ENCODE measurements at places on chromosomes 6 and 20.

DNA sequence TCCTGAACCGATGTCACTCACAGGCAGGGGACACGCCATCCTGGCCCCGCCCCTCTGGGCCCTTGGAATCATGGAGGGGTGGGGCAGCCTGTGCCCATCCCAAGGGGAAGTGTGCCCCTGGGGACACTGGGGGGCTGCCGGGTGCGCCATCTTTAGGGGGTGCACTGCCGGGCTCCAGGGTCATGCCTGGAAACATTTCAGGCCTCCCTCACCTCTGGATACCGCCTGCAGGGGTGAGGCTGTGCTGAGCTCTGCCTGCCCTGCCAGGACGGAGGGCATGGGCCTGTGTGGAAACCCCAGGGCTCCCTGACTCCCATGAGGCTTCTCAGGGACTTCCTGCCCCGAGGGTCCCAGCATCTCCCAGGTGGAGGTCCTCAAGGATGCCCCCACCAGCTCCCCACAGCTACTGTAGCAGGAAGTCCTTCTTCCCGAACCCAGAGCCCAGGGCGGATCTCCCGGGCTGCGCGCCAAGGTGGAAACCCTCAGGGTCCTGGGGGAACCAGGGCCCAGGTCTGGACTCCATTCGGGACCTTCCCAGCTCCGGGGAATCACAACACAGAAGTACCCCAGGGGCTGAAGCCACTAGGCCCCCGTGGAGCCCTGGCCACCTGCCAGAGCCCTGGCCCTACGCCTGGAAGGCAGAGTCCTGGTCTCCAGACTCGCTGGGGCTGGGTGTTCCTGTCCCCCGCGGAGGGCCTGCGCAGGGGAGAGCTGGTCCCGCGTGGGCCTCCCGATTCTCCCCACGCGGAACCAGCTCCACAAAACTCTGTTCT, 15.6 kb downstream of the CHRNA4 start:
- DNase-seq = peak; percentile 27
- H3K27ac ChIP-seq = no peak overlapping the region
- no peak overlapping the region for H3K4me3 ChIP-seq

GRCh38 chr6:57195457-57195856, 23.3 kb downstream of the BAG2 start:
- no peak for DNase-seq
- no peaks in the 10 kb centered on the region for H3K27me3 ChIP-seq
- no peaks in the 10 kb centered on the region for H3K4me1 ChIP-seq
- H3K36me3 ChIP-seq = peaks cover 6% of the 10 kb centered on the region
- no peak overlapping the region for H3K4me3 ChIP-seq

- no peaks in the 10 kb centered on the region for H3K36me3 ChIP-seq
- H3K4me1 ChIP-seq = peaks cover 3% of the 10 kb centered on the region
- no peak overlapping the region for H3K27ac ChIP-seq
- no peak for DNase-seq
These were observed 3.7 kb downstream of the SCGN start for GRCh38 chr6:25655723-25656122.

DNA sequence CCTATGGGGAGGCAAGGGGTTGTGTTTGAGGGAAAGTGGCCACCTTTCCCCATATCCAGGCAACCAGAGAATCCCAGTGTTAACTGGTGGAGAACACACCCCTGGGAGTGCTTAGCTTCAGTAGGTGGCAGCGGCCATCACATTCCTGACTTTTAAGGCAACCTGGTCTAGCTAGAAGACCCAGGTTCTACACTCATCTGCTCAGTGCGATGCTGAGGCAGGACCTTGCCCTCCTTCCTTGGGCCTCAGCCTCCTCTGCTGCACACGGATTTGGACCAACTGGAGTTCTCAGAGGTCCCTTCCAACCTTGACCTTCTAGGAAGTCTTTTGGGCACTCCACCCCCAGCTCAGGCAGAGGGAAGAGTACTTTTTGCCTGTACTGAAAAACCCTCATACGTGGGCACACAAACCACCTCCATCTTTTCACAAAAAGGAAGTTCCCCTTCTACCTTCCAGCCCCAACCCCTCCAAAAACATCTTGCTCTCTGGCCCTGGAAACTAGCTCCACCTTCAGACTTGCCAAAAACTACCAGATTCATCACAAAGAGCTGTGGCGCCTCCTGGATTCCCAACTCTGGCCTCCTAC, 2.9 kb downstream of the CCND3 start:
- no peaks in the 10 kb centered on the region for H3K27me3 ChIP-seq
- H3K4me3 ChIP-seq = peak overlapping the region; percentile 95
- peak overlapping the region; percentile 81 for H3K27ac ChIP-seq
- H3K4me1 ChIP-seq = peaks cover 62% of the 10 kb centered on the region
- peaks cover 43% of the 10 kb centered on the region for H3K36me3 ChIP-seq

GRCh38 chr20:23544133-23544532, 24.2 kb downstream of the CST9L start:
- H3K4me1 ChIP-seq = no peaks in the 10 kb centered on the region
- H3K27me3 ChIP-seq = no peaks in the 10 kb centered on the region

GRCh38 chr6:39426073-39426456, 103.6 kb upstream of the KCNK16 start:
- H3K27me3 ChIP-seq = no peaks in the 10 kb centered on the region
- no peak overlapping the region for H3K27ac ChIP-seq
- peaks cover 24% of the 10 kb centered on the region for H3K4me1 ChIP-seq
- no peaks in the 10 kb centered on the region for H3K36me3 ChIP-seq

GRCh38 chr20:62161347-62161746, 17.8 kb downstream of the SS18L1 start:
- no peak for DNase-seq
- no peak overlapping the region for H3K27ac ChIP-seq
- H3K36me3 ChIP-seq = peaks cover 56% of the 10 kb centered on the region
- H3K4me1 ChIP-seq = peaks cover 8% of the 10 kb centered on the region
- H3K4me3 ChIP-seq = no peak overlapping the region
- no peaks in the 10 kb centered on the region for H3K27me3 ChIP-seq

GRCh38 chr6:119449331-119450156, 100.0 kb upstream of the MAN1A1 start:
- no peak overlapping the region for H3K4me3 ChIP-seq
- no peaks in the 10 kb centered on the region for H3K36me3 ChIP-seq
- no peaks in the 10 kb centered on the region for H3K4me1 ChIP-seq
- H3K27me3 ChIP-seq = no peaks in the 10 kb centered on the region
- DNase-seq = peak; percentile 59

GRCh38 chr6:77447254-77447653, 16.0 kb downstream of the HTR1B start:
- DNase-seq = no peak
- H3K4me1 ChIP-seq = no peaks in the 10 kb centered on the region
- no peaks in the 10 kb centered on the region for H3K27me3 ChIP-seq
- H3K36me3 ChIP-seq = no peaks in the 10 kb centered on the region

DNA sequence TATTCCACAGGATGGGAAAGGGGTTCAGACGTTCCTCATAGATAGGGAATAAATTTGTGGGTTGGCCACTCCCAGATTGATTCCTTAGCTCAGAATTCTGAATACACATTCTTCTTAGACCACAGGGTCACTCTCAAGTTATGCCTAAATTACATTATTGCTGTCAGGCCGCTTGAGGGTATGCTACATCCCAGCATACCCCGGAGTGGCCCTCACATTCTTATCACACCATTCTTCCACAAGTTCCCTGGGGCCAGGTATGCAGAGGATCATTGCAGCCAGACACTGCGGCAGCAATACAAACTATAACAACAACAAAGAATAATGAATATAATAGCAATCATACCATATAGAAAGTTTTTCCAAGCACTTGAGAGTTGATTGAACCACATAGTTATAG, 237.9 kb upstream of the SOX4 start:
- H3K4me1 ChIP-seq = peaks cover 6% of the 10 kb centered on the region
- no peak overlapping the region for H3K4me3 ChIP-seq
- no peak for DNase-seq
- H3K27me3 ChIP-seq = no peaks in the 10 kb centered on the region
- H3K36me3 ChIP-seq = no peaks in the 10 kb centered on the region

GRCh38 chr6:64243618-64244017, 608.0 kb downstream of the PHF3 start:
- H3K4me1 ChIP-seq = no peaks in the 10 kb centered on the region
- no peaks in the 10 kb centered on the region for H3K36me3 ChIP-seq
- DNase-seq = no peak
- H3K27me3 ChIP-seq = no peaks in the 10 kb centered on the region

DNA sequence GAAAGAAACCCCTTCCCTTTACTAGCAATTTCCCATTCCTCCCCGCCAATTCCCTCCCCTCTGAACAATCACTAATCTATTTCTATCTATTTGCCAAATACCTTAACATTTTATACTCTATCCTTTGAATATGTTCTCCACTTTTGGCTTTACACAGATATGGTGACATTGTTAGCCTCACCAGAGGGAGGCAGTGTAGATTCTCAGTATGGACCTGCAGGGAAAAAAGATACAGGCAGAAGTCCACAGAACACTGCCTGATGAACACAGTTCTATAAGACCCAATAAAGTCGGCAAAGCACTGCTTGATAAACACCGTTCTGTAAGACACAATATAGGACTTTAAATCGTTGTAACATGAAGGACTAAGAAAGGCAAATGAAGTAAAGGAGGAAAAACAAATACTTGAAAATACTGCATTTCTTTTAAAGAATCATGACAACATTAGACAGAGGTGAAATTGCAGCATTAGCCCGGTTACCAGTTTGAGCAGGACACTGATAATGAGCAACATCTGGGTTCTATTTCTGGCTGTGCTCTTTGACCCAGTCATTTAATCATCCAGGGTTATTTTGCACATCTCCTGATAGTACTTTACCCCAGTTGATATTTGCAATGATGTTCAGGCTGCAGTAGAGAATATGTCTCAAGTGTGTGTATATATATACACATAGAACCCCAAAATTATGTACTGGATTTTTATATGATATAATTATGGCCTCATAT, 296.8 kb downstream of the UTRN start:
- peaks cover 5% of the 10 kb centered on the region for H3K4me1 ChIP-seq
- H3K27me3 ChIP-seq = no peaks in the 10 kb centered on the region
- DNase-seq = peak; percentile 32
- H3K27ac ChIP-seq = no peak overlapping the region

DNA sequence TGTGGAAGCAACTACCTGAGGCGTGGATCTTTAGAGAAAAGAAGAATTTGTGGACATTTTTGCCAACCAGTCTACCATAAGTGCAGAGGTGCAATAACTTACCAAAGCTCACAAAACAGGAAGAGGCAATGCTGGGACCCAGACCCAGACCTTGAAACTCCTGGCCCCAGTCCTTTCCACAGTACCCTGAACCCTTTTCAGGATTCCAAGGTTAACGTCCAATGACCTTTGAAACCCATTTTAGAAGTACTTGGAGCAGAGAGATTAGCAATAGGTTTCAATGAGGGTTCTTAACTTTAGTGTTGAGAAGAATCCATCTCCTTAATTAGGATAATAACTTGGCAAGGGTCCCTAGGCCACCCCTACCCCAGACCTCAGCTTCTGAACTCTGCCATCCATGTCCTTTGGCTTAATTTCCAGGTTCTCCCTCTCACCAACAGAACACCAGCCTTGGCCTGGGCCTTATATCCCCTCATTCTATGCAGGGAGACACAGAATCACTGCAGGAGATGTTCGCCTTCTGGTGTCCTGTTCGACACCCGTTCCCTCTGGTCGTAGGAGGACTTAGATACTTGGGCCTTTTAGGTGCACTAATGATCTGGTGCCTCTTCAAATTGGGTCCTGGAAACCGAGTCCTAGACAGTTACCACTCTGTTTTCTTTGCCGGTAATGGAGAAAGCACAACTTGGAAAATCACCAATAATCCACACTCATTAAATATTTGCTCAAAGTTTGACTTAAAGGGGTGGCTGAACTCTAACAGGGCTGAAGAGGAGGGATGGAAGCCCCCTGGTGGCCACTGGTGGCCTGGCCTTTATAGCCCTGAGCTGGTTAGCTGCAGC, 40.6 kb downstream of the ISM1 start:
- no peak overlapping the region for H3K4me3 ChIP-seq
- no peaks in the 10 kb centered on the region for H3K36me3 ChIP-seq
- H3K27ac ChIP-seq = no peak overlapping the region
- H3K4me1 ChIP-seq = peaks cover 5% of the 10 kb centered on the region

GRCh38 chr20:11714886-11715285, 202.8 kb upstream of the BTBD3 start:
- H3K27ac ChIP-seq = no peak overlapping the region
- no peaks in the 10 kb centered on the region for H3K27me3 ChIP-seq
- H3K4me3 ChIP-seq = no peak overlapping the region
- DNase-seq = no peak

DNA sequence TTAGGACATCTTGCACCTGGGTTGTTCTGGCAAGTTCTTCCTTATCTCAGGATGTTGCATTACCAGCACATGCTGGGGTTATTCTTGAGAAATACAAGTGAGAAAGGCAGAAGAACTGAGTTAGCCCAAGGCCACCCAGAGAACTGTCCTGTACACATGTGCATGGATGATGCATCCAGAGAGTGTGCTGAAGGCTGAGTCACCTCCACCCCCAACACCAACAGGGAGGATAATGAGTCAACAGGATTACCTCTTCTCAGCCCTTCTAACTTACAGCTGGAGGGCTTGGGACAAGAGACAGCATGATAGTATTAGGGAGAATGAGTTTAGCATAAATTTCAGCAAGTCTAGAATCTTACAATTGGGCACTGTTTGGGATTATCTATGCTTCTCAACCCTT, 8.5 kb downstream of the SCGN start:
- no peak for DNase-seq
- H3K27ac ChIP-seq = no peak overlapping the region
- no peaks in the 10 kb centered on the region for H3K4me1 ChIP-seq

- no peak overlapping the region for H3K27ac ChIP-seq
- H3K4me3 ChIP-seq = no peak overlapping the region
- DNase-seq = no peak
- H3K4me1 ChIP-seq = no peaks in the 10 kb centered on the region
- H3K27me3 ChIP-seq = peaks cover 3% of the 10 kb centered on the region
These were observed 14.3 kb downstream of the ZBP1 start for GRCh38 chr20:57605878-57606277.

GRCh38 chr6:129314575-129314974, 395.4 kb downstream of the ARHGAP18 start:
- no peak overlapping the region for H3K4me3 ChIP-seq
- peaks cover 19% of the 10 kb centered on the region for H3K36me3 ChIP-seq
- no peaks in the 10 kb centered on the region for H3K27me3 ChIP-seq

GRCh38 chr20:58963060-58963584, 17.9 kb upstream of the NELFCD start:
- H3K4me1 ChIP-seq = no peaks in the 10 kb centered on the region
- no peak overlapping the region for H3K4me3 ChIP-seq
- no peak for DNase-seq
- H3K36me3 ChIP-seq = no peaks in the 10 kb centered on the region

DNA sequence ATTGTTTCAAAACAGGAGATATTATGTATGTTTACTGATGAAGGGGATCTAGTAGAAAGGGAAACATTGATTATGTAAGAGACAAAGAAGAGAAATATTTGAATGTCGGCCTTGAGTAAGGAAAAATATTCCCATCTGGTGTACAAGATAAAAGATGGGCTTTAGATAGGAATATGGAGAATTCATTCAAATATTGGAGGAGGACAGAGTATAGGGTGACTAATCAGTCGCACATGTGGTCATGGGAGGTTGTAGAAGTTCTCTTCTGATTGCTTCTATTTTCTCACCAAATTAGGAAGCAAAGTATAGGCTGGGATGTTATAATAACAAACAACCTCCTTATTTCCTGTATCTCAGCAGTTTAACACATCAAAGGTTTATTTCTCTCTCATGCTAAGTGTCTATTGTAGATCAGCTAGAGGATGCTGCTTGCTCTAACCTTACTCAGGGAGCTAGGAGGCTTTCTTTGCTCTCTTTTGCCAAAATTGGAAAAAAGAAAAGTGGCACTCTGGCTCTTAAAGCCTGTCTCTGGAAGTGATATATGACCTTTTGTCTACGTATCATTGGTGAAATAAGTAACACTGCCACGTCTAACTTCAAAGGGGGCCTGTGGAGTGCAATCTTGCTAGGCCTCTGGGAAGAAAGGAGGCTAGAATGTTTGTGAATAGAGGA, 1.2 kb upstream of the HDDC2 start:
- H3K36me3 ChIP-seq = peaks cover 15% of the 10 kb centered on the region
- no peak overlapping the region for H3K27ac ChIP-seq
- H3K4me1 ChIP-seq = peaks cover 6% of the 10 kb centered on the region
- no peak for DNase-seq
- no peaks in the 10 kb centered on the region for H3K27me3 ChIP-seq
- H3K4me3 ChIP-seq = no peak overlapping the region

Measured in muscle of leg (tissue), 16 donors.